Activated naive CD4-positive, alpha-beta T cell treated with Interleukin-2 at 50 U/mL for 16 hours (primary cell): ENCODE measurements at places on chromosomes 12 and 14.

DNA sequence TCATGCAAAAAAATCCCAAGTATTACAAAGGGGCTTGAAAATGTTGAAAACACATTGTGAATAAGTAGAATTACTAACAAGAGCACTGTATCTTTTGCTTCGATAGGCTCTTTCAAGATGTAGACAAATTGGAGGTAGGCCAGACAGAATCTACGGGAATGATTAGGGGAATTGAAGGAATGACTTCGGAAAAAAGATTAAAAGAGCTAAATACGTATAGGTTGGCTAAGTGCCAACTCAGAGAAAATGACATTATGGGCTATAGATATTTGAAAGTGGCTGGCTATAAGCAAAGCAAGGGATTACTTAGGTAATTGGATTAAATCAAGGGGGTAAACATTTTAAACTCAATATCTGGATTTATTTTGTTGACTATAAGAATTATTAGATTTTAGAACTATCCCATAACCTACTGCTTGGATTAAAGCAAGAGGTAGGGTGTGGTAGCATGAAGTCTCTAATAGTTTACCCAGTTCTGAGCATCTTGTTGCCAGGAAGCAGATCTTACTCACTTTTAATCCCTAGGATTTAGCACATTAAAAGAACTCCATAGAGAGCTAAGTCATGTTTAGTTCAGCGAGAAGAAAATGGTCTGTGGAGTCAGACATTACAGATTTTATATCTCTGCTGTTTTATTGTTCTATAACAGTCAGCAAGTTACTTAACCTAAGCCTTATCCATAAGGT lies 489.8 kb downstream of the DIO2 start:
- DNase-seq = no peak

DNA sequence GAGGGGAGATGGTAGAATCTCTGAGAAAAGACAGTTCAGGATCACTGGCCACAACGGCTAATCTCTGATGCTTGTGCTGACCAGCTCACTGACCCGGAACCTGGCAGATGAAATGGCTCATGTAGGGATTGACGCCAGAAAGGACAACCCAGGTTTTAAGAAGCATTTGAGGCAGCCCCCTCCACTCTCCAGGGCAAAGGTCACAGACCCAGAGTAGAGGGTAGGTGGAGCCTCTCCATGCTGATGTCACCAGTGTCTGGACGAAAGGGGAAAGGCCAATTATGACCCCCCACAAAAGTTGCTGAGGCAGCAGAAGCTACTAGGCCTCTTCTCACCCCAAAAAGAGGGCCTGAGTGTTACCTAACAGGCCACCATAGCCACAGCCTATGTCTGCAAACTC lies 1.2 kb downstream of the METTL1 start:
- DNase-seq = no peak

DNA sequence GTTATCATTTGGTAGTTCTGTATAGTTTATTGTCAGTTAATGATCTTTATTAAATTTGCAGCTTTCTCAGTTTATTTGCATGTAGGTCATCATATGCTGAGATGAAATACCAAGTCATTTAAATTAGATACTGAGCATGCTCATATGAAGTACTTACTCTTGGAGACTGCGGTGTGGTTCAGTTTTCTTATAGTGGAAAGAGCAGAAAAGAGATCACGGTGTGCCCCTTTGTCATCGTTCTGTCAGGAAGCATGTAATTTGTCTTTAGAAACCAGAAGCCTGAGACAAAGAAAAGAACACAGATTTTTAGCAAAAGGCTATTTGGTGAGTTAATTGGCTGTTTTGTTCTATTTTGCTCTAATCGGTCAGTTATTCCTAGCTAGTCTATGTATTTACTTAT lies 75.6 kb downstream of the PLEKHA5 start:
- no peak for DNase-seq

DNA sequence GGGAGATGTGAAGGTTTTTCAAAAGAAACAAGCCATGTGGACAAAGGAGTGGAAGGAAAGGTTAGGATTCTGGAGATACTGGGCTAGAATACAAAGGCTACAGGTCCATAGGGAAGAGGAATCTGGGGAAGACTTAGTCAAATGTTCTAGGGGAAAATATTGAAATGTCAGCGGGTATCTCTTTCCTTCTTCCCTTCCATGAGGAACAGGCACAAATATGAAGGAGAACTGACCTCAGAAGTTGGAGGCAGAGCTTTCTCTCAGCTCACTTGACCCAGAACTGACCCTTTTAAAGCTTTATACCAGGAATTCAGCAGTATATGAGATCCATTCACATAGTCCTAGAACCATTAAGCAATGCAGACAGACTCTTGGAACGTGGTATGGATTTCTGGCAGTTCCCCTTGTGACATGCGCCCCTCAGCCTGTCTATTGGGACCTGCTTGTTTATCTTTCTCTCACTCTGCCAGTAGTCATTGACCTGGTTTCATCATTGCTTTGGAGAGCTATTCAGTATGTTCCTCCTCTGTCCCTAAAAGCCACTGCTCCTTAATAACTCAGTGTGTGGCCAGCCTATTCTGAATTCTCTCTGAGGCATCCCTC lies 43.0 kb upstream of the GSG1 start:
- no peak for DNase-seq

DNA sequence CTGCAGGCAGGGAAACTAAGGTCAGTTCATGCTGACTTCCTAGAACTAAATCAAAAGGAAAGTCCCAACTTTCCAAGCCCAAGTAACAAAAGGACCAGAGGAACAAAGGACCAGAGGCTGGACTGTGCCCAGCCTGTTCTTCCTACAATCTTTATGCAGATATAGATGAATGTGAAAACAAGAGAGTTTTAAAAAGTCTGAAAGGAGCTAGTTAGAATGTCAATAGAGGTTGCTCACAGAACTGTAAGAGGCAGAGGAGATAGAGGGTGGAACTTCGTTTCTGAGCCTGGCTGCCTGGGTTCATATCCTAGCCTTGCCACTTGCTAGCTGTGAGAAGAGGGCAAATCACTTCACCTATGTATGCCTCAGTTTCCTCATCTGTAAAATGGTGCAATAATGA lies 30.0 kb upstream of the CCDC63 start:
- no peak for DNase-seq

DNA sequence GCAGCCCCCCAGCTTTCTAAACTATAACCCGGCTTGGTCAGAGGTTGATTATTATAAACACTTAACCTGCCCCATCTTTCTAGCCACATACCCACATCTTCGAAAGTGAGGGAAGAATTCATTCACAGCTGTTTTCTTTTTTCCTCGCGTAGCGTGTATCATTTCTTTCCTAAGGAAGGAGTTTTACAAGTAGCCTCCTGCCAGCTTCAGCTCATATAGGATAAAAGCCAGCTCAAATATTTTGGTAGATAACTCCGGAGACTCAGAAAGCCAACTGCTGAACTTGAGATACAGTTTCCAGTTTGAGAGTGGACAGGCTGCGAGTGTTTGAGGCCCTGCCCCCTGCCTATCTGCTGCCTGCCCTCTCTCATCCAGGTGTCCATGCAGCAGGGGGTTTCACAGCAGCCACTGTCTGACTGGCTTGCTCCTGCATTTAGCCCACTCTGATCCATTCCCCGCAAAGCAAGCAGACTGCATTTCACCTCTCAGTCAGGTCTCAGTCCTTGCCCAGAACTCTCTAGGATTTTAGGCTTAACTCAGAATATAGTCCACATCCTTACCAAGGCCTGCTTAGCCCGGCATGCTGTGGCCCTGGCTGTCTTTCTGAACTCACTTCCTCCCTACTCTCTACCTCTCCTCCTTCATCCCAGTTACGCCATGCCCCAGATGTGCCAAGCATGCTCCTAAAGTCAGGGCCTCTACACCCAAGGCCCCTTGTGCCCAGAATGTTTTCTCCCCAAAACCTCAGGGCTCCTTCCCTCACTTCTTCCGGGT lies 46.9 kb downstream of the EVL start:
- DNase-seq = no peak

DNA sequence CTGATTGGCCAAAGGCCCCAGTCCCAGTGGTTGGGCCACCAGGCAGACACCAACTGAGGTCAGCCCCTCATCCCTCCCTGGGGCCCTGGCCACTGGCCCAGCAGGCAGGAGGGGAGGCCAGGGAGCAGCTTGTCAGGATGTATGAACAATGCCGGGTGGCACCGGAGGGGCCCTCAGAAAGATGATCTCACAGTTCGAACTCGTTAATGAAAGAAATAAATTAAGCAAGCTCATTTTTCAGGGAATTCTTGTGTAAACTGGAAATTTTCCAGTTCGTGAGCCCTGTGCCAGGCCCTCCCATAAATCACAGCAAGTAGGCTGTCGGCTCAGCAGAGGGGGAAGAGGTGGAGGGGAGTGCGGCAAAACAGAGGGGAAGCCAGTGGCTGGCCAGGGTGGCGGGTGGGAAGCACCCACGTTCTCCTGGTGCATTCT lies 177.0 kb upstream of the VASH1 start:
- no peak for DNase-seq

- DNase-seq = no peak
These were observed 385.5 kb downstream of the ALG10 start for GRCh38 chr12:34407813-34408212.

DNA sequence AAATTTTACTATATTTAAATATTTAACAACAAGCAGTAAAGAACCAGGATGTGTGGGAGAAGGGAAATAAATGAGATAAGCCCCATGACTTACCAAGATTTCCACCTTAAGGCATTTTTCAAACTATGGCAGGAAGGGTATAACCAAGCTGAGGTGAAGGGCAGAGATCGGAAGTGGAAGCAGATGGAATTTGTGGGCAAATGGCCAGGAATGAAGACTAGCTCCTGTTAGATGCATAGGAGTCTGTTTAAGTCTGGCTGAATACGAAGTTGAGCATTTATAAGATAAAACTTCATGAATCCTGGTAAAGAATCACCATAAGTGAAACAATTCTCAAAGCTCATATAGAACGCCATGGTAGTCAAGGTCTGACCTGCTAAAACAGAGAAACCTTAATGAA lies 163.5 kb downstream of the DIO2 start:
- DNase-seq = no peak

DNA sequence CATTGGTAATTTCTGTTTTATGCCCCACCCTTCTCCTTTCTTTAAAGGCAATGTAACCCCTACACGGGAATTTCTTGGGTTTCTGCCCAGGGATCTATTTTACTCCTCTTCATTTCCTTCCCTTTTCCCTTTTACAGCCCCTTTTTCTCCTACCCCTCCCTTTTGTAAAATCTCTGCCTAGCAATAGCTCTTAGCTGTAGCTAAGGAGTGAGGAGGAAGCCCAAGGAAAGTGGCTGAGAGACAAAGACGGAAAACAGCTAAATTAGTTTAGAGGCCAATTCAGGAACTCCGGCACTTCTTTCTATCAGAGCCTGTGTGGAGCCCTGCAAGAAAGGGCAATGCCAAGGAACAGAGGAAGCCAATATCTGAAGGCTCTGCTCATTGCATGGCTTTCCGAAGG lies 40.3 kb downstream of the SOCS2 start:
- no peak for DNase-seq

- DNase-seq = no peak
These were observed 71.9 kb downstream of the DYRK2 start for GRCh38 chr12:67720351-67720856.

- no peak for DNase-seq
These were observed 46.7 kb downstream of the PDE3A start for GRCh38 chr12:20415028-20415427.

GRCh38 chr12:94290353-94290752 lies 142.0 kb downstream of the PLXNC1 start:
- DNase-seq = no peak

DNA sequence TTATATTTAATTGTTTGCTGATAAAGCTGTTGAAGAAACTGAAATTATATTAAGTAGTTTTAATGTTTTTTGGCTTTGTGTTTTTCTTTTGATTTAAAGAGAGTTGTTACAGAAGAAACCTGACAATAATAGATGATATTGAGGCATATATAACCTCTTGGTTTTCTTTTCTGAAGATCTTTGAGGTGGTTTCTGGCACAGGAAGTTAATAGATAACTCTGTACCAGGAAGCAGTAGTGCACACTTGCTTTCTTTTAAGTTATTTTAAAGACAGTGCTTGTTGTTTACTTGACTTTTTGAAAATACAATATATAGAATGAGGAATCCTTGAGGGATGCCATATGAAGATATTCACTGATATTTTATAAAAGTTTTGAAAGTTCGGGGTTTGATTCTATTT lies 209.0 kb upstream of the FBXO33 start:
- DNase-seq = no peak

- no peak for DNase-seq
These were observed 6.3 kb upstream of the PIP4K2C start for GRCh38 chr12:57584690-57585089.

DNA sequence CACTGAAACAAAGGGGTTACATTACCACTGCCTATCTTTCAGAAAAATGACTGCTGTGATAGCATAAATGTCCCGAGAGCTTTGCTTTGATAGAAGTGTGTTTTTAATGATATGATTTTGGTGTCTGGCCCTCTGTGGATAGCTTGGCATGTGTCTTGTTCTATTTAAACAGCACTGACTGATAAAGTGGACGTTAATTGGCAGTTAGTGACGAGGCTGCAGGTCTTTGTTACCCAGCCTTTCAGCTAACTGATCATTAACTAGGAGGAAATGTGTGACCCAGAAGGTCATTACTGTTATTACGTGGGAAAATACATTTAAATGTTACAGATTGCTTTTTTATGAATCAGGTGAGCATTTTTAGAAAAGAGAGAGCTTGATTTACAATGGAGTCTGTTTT lies 428.3 kb downstream of the DIO2 start:
- DNase-seq = no peak

- no peak for DNase-seq
These were observed 353.1 kb downstream of the NAV3 start for GRCh38 chr12:78183824-78184223.

DNA sequence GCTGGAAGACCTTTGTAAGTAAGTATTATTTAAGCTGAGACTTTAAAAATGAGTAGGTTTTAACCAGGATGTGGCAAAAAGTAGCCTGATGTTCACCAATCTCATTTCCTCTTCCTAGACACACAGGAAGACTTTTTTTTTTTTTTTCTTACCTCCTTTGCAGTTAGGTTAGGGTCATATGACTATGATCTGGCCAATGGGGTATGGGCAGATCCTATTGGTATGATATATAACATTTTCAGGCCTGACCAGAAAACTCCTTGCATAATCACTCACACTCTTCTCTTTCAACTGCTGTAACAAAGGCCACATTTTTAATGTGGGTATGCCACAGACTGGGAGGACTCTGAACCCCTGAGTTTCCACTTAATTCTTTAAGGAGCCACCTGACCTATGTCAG lies 2.7 kb upstream of the RPS6KA5 start:
- DNase-seq = no peak
